ENCODE measurements at places on chromosomes 11 and 22. TPM values are rescaled to one million over a fixed set of nuclear protein-coding genes. Genes with fewer than 3 reads are reported as not detected.

Gene APOBEC3F
- 5.1 TPM for total RNA-seq

Gene OR8D1
- total RNA-seq, result not detected

Gene RAB3IL1
- 13.5 TPM for total RNA-seq

Gene MISFA
- total RNA-seq, result 0.59 TPM

Gene OR51I1
- not detected for total RNA-seq

Gene MMP12
- total RNA-seq, result 0.59 TPM

Gene CALCA
- total RNA-seq, result not detected

Gene IGF2
- total RNA-seq, result 0.59 TPM

Gene CASP1
- total RNA-seq, result 9.9 TPM

Gene TMEM86A
- total RNA-seq, result 0.78 TPM

Gene MIAT
- total RNA-seq, result 0.37 TPM

Gene KRTAP5-1
- total RNA-seq, result not detected

Gene PRR5
- 6.2 TPM for total RNA-seq

Gene TMEM132A
- total RNA-seq, result 6.6 TPM

Gene CSRP3
- total RNA-seq, result not detected

Gene TRIM48
- total RNA-seq, result not detected

Gene ARFGAP3
- 41.9 TPM for total RNA-seq

Gene CLDN5
- total RNA-seq, result not detected

Gene DERL3
- total RNA-seq, result 0.37 TPM

Gene POLR3H
- total RNA-seq, result 24.2 TPM

Gene CNGA4
- total RNA-seq, result 0.37 TPM

Gene MAJIN
- not detected for total RNA-seq

Gene KCNJ5
- total RNA-seq, result not detected
